Endothelial cell of coronary artery (primary cell): ENCODE measurements at places on chromosomes 5 and 9. TPM values are rescaled to one million over a fixed set of nuclear protein-coding genes. Genes with fewer than 3 reads are reported as not detected.

The ANXA1 gene
- total RNA-seq = 467 and 638 TPM in 2 replicates

The OLFM1 gene
- 0.18 and 0.56 TPM in 2 replicates for total RNA-seq

The CARTPT gene
- not detected in 2 replicates for total RNA-seq

The NMUR2 gene
- not detected in 2 replicates for total RNA-seq

The BRINP1 gene
- under 0.01 TPM in 1 of 2 replicates, not detected in the other for total RNA-seq

The KIAA1958 gene
- 0.81 and 1.3 TPM in 2 replicates for total RNA-seq

The KCNT1 gene
- total RNA-seq = under 0.01 and 0.09 TPM in 2 replicates

The LHX3 gene
- total RNA-seq = not detected in 2 replicates

The OTP gene
- not detected in 2 replicates for total RNA-seq

The HTR1A gene
- total RNA-seq = 0.09 TPM in 1 of 2 replicates, not detected in the other
